NCI-H1694 (cell line): ENCODE measurements at places on chromosomes 1 and 21.
A peak's percentile ranks its signal among the peaks of the same experiment; 100 is the strongest.

DNA sequence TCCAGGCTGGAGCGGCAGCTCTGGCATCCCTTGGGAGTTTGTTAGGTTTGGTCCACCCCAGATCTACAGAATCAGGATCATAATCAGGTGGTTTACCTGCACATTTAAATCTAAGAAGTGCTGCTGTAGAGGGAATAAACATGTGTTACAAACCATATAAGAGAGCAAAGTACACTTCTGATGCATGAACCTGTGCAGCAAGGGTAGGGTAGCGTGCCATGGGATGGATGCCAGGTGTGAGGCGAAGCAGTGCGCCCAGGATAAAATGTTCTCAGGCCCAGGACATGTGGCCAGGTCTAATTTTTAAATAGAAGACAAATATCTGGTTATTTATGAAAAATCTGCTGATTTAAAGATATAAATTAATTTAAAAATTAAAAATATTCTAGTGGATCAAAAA is 308.8 kb upstream of the USP24 start:
- no peak for DNase-seq

GRCh38 chr1:198934901-198935305 is 296.1 kb downstream of the PTPRC start:
- no peak for DNase-seq

GRCh38 chr1:206708882-206709281 is 24.2 kb downstream of the MAPKAPK2 start:
- DNase-seq = no peak

DNA sequence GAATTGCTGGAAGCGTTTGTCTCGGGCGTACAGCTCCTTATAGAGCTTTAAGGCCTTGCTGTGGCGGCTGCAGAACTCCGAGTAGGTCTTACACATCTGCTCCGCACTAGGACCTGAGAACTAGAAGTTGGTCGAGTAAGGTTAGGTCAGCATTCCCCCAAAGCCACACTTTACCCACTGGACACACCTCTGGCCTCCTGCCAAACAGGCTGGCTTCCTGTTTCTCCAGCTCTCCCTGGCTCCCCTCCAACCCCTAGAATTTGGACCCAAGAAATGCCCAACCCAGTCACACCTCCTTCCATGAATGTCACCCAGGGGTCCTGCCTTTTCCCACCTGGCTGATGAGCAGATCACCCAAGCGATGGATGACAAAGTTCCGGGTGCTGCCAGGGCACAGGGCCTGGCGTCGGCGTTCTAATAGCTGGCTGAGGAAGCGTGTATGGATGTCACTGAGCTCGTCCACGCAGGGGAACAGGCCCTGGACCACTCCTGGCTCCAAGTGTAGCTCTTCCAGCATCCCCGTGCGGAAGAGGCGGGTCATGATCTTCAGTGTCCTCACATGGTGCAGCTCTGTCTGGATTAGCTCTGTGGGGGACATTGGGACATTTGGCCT is 15.6 kb downstream of the ARHGEF2 start:
- DNase-seq = no peak

GRCh38 chr1:90694846-90695245 is 22.3 kb downstream of the BARHL2 start:
- no peak for DNase-seq

DNA sequence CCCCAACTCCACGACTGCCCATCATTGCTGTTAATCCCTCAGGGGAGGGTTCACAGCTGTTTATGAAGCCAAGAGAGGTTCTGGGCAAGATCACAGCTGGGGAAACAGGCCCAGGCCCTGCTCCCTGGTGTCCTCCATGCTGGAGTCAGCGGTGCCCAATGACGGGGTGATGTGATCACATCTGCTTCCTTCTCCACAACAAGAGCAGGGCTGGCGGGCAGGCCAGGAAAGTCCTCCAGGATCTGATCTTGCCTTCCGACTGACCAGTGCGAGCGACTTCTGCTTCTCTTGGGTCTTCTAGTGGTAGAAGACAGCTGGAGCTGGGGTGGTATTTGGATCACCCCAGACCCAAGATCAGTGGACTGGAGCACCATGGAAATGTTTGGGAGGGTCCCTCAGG is 951 bp upstream of the LINGO4 start:
- DNase-seq = no peak

GRCh38 chr1:58785442-58786058 is 1.7 kb upstream of the JUN start:
- peak; percentile 67 for DNase-seq

- no peak for DNase-seq
Measured at GRCh38 chr1:113770031-113770430, 10.7 kb upstream of the PHTF1 start.

- no peak for DNase-seq
Measured at GRCh38 chr1:161718559-161719324, 2.6 kb upstream of the FCRLB start.

DNA sequence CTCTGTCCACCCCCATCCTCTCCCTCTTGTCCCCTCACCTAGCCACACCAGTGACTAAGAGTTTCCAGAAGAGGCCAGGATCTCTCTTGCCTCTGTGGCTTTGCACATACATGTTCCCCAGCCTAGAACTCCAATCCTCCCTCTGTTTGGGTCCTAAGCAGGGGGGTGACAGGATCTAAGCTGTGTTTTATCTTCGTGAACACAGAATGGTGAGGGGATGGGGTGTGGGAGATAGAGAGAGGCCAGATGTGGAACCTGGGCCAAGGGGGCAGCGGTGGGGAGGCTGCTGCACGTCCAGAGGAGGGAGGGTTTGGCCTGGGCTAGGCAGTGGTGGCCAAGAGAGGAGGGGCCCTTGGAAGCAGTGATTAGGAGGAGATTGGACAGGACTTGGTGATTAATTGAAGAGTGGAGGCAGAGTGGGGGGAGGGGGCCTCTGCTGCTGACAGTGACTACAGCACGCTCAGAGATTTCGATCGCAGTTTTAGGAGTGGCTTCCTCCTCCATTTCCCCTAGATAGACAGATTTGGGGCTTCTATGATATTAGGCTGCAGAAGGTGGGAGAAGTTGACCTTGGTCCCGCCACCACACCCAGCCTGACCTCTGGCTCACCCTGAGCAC is 17.1 kb upstream of the ADGRB2 start:
- no peak for DNase-seq
